ENCODE measurements at places on chromosomes 4 and X.
A peak's percentile ranks its signal among the peaks of the same experiment; 100 is the strongest.

GRCh38 chr4:133014473-133015135 lies 134.5 kb upstream of the PCDH10 start:
- no peak for DNase-seq

GRCh38 chr4:39453738-39454137 lies 5.0 kb downstream of the RPL9 start:
- DNase-seq: no peak

DNA sequence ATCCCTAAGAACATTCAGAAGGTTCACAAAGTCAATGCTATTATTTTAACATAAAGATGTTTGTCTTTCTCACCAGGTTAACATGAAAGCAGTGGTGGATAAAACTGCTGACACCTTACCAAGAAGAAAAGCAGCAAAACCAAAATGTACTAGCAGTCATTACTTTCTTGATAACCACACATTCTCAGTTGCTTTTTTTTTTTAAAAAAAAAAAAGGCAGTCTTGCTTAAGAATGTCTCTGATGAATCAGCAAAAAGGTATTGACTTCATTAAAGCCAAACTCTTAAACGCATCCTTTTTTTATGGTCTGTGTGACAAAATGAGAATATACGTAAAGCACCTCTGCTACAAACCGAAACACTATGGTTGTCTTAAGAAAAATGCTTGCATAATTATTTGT lies 31.9 kb downstream of the CDKL2 start:
- DNase-seq: no peak

DNA sequence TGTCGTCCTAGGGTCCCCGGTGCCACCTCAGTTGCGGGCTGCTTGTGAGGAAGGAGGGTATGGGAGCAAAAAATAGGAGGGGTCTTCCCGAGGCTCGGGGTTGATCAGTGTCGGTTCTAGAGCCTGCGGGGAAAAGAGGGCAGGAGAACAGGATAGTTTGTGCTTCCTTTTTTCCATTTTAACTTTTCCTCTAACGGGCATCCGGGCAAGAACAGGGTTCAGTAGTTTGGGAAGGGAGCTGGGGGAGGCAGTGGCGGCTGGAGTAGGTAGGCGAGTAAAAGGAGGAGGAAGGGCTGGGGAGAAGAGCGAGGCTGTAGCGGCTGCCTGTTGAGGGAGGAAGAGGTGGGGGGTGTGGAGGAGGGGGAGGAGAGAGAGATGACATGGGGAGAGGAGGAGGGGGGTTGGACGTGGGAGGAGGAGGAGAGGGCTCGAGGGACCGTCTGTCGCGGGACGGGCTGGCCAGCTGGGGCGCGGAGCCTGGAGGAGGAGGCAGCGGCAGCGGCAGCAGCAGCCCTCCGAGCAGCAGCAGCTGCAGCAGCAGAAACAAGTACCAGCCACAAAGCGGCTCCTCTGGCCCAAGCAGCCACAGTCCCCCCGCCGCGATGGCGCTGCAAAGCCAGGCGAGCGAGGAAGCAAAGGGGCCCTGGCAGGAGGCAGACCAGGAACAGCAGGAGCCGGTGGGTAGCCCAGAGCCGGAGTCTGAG lies at the start of gene SLC16A2:
Gene SLC16A2, plus strand, starts transcription at position 458 of the 704 bp plus-strand sequence. Its CDS starts 145 bp downstream, at position 603.
- DNase-seq: peak; percentile 57

GRCh38 chr4:184094532-184095159 lies 123.0 kb downstream of the ENPP6 start:
- no peak for DNase-seq

DNA sequence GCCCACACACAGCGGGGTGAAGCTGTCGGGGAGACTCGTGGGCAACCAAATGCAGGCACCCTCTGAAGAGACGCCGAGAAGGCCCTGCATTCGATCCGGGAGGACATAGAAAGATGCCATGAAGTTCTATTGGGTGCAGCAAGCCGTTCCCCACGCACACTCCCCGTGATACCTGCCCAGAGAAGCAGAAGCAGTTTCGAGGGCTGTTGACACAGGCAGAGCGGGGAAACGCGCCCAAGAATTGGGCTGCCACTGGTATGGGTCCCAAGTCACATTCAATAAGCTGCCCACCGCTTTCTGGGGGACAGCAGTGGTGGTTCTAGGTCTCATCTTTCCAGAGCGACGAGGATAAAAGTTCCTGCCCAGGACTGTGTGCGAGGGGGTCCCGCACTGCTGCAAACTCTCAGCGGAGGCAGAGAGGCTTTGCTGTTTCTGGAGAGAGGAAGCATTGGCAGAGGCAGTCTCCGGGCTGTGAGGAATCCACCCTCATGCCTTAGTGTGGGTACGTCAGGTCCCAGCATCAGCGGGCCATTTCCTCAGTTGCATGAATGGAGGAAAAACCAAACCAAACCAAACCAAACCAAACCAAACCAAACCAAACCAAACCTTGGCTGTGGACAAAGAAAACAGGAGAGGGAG lies 10.1 kb downstream of the PITX2 start:
- no peak for DNase-seq

- DNase-seq: no peak
Measured at GRCh38 chrX:113370006-113370405, 529.4 kb upstream of the AMOT start.

DNA sequence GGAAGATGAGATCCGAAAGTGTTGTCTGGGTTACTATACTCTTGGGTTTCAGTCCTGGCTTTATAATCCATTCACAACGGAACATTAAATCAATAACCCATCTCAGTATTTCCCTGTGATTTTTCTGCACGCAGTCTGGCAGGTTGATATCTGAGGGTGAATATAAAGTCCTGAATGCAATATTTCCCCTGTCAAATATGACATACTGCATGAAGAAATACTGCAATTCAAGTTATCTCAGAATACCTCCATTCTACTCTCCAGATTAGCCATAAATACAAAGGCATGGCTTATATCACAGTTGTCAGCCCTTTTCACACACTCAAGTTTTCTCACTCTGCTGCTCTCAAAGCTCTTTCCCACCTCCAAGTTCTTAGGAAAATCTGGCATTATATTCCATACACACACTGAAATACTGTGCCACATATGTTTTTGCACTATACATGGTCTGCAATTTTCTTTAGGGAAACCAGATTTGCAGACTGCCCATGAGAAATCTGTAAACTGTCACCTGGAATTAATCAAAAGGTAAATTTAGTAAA lies 64.7 kb downstream of the WDFY3 start:
- no peak for DNase-seq

- no peak for DNase-seq
Measured at GRCh38 chrX:143319526-143319925, 197.7 kb downstream of the SPANXN3 start.

- no peak for DNase-seq
Measured at GRCh38 chr4:66062921-66063320, 392.6 kb upstream of the EPHA5 start.

- DNase-seq: no peak
Measured at GRCh38 chr4:61298178-61298740, 98.1 kb downstream of the ADGRL3 start.

DNA sequence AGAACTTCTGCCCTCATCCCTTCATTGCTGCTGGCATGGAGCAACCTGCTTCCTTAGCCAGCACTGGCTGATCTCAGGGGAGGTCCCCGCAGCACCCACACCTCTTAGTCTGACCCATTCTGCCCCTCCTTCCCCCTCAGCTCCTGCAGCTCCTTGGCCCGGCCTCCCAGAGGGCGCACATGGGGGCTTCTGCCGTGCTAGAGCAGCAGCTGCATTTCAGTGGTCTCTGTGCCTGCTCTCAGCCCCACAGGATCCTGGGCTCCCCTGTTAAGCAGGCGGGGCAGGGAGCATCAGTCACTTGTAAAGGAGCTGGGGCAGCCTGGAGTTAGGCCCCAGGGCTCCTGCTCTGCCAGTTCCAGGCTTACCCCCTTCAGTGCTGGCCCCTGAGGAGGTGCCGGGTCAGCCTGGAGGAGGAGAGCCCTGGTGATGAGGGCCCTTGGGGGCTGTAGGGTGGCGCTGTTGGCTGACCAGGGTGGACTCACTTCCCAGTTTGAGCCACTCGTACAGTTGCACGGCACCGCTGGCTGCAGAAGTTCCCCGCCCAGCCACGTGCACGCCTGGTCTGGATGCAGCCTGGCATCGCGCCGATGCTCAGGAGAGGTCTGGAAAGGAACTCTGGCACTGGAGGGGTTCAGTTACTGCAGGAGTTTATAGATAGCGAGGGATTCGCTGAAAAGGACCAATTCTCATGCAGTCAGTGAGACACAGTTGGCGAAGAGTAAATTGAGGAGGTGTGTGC lies 85.1 kb upstream of the PSAPL1 start:
- DNase-seq: no peak

DNA sequence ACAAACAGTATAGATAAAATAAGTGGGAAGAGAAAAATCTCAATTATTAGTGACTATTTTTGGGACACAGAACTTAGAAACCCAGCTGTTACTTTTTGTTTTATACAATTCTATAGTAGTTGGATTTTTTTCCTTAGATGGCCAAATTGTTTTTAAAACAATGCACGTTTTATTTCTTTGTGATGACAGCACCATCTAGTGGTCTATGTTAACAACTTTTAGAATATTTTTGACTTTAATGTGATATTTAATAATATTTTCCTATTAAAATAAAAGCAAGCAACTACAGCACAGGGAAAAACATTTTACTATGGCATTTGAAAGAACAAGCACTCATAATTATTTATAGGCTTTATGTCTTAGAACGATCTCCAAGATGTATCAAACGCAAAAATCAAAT lies 5.6 kb upstream of the SMIM31 start:
- DNase-seq: no peak

- DNase-seq: no peak
Measured at GRCh38 chrX:39156051-39156450, 354.8 kb downstream of the MID1IP1 start.

DNA sequence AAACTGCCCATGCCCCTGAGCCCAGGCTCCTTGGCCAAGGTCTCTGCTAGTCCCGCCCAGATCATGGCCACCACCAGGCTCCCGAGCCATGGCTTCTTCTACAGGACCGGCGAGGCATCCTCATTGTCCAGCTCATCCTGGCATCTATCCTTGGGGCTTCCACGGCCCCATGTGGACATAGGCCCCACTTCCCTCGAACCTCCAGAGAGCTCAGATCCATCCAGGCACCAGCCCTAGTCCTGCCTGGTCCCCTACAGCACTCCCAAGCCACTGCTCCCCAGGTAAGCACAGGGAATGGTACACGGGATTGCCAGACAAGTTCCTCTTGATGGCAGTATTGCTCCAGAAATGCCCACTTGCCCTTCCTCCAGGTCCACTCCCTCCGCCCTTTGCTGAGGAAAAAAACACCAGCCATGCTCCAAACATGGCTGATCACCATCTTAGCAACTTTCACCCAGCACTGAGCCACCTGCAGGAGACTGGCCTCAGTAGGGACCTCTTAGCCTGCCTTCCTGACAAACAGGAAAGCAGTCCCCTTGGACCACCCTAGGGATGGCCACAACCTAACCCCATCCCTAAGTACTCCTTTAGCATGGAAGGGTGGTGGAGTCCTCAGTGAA lies 272.1 kb upstream of the AGTR2 start:
- peak; percentile 64 for DNase-seq

- DNase-seq: no peak
Measured at GRCh38 chrX:120504569-120504968, 35.5 kb upstream of the LAMP2 start.

DNA sequence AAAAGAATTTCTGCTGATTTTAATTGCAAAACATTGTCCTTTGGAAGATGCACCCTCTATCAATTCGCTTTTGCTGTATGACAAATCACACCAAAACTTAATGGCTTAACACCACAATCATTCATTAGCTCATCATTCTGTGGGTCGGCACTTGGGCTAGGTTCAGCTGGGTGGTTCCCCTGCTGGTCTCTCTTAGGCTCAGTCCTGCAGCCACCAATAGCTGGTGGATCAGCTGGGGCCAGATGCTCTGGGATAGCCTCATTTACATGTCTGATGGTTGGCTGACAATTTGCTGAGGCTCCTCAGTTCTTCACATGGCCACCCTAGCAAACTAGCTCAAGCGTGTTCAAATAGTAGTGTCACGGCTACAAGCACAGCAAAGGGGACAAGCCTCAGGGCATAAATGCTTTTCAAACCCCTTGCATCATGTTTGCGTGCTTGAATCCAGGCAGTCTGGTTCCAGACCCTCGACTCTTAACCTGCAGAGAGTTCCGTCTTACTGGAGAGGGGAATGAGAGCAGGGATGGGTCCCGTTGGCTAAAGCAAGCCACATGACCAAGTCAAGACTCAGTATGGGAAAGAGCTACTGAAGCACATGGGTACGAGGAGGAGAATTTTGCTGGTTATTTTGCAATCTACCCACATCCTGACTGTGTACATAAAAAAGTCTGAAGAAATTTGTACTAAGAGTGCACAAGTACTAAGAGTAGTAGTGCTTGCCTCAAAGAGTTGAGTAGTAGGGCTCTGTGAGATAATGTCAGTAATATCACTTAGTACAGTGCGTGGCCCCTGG lies 7.5 kb upstream of the ACSL1 start:
- no peak for DNase-seq

DNA sequence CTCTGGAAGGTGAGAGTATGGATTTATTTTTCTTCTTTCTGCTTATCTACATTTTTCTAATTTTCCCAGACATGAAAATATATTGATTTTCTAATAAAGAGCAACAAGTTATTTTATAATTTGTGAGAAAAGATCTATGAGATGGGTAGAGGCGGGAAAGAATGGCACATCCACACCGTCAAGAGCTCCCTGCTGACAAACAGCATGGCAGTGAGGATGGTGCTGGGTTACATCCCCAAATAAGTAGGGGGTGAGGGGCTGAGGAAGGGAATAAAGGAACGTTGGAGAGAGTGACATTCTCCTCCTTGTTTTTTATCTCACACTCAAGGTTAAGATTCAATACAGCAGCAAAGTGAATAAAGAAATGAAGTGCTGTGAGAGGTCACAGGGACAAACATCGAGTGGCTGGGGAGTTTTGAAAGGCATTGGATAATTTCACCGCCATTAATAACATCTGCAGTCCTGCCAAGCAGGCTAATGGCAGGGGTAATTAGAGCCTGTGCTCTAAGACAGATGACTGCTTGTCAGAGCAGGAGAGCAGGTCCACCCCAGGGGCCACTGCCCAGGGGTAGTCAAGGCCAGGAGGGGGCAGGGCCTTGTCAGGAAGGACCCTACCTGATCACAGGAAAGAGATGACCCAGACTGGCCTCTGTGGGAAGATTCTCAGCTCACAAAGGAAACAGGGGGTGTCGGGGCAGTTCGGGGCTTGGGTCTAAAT lies 323.8 kb downstream of the FBXW7 start:
- DNase-seq: no peak

DNA sequence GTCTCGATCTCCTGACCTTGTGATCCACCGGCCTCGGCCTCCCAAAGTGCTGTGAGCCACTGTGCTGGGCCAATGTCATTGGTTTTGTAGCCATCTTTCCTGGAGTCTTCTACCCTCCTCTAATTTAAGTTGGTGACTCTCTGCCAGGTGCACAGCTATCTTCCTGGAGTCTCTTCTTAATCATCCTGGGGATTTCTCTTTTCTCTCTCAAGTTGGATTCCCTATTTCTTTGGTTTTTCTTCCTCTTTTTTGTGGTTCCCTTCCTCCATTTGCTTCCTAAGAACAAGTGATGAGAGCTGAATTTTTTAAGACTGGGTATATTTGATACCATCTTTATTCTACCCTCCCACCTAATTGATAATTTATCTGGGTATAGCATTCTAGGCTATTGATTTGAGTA lies 113.8 kb downstream of the SYNPO2 start:
- no peak for DNase-seq

- DNase-seq: peak; percentile 86
Measured at GRCh38 chrX:1537031-1537715, at the start of gene P2RY8. P2RY8 (minus strand) TSS chrX:1537185; CDS start chrX:1466558, 70,627 bp downstream.
